ENCODE measurements at places on chromosomes 7 and 10.

DNA sequence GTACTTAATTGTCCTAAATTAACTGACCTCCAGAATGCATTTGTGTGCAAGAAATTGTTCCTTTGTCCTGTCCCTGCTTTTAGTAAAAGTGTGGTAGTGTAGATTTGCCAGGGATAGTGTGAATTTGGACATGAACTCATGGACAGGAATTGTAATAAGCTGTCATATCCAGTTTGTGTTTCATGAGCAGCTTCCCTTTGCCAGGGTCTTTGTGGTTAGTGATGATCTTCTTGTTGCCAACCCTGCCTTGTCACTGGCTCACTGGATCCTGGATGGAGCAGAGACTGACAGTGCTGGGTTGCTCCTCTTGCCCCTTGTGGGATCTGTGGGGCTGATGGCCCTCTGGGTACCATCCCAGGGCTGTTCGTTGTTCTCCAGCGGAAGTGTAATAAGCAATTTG is 110.1 kb downstream of the CCNY start:
- DNase-seq: no peak

- no peak for DNase-seq
Measured at GRCh38 chr10:70676511-70676910, 4.2 kb downstream of the ADAMTS14 start.

DNA sequence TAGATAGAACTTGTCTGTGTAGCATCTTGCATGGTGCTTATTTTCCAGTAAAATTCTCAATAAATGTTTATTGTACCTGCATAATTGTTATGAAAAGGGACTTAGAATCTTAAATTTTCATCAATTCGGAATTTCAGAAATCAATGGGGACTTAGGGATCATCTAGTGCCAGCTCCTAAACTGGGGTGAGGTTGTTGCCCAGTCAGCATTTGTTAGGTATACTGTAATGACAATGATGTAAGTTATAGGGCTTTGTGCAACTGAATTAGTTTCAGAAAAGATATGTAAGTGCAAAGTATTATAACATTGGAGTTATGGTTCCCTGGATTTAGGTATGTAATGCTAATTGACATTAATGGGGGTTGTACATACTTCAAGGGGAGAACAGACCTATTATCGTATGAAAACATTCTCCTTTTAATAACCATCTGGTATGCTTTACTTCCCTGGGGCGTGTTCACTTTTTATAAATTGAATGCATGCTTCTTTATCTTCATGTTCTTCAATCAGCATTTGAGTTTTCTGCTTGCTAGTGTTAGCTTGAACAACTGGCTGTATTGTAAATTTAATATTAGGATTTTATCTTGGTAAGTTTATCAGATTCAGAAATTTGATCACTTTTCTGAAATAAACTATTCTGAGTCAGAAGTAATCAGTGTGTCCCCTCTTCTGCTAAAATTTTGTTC is 270.3 kb downstream of the BBS9 start:
- no peak for DNase-seq

DNA sequence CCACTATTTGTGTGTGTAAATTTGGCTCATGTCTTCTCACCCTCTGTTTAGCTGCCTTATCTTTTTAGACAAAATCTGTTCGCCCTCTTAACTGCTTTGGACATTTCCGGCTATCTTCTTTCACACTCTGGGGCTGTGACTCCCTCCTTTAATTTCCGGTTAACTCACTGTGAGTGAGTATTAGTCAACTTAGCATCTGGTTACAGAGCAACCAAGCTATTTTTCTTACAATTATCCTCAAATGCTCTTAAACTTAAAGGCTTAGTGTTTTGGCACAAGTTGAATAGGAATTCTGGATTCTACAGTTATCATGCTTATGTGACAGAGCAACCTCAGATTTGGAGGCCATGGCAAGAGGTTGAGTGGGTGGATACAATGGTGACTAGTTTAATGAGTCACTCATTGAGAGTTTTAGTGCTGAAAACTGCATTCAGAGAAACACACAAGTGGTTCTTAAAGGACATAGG is 177.6 kb upstream of the SEMA3A start:
- peak; percentile 91 for DNase-seq

DNA sequence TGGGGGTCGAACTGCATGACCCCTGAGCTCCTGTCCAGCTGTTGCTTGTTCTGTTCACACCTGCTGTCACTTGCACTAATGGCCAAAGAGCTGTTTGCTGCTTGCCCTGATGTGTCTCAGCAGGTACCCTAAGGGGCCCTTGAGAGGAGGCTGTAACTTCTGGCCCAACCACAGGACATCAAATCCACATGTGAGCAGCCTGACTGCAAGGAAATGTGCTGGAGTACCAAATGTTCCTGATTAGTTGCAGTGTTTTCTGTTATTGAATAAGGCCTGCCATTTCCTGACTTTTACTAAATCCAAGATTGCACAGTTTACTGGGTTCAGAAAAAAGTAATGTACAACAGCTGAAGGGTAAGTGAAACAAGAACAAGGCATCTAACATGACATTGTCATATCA is 91.7 kb upstream of the IL6 start:
- no peak for DNase-seq

DNA sequence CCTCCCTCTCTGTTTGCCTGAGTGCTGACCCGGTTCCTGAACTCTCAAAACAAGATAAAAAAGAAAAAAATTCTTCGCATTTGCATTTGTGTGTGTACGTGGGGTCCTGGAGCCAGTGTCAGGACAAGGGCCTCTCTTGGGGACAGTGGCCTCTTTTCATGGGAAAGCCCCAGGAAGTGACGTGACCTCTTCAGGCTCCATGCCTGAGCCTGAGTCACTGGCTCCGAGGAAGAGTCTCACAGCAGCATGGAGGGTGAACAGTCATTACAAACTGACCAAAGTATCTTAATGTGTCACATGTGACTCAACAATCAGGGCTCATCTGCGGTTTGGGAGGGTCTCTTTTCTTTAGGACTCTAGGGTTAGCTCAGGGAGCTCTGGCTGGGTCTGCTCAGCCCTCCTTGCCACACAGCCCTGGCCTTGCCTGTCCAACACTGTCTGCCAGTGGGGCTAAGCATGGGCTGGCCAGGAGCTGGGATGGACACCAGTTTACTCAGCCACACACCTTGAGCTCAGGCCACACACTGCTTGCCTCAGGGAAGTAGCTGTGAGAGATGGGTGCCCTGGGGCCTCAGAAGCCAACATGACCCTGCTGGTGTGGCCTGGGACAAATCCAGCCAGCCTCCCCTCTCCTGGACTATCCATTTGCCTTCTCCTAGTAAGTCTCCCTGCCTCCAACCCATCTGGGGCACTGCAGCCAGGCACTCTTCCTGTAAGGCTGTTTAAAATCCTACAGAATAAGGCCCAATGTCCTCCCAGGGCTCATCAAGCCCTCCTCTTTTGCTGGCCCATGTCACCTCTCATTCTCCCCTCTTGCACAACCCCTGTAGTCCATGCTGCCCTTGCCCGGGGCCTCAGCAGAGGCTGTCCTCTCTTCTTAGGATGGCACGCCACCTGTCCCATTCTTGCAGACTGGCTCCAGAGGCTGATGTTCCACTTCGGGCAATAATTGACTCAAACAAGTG is 10.5 kb downstream of the TMEM273 start:
- peak; percentile 66 for DNase-seq

DNA sequence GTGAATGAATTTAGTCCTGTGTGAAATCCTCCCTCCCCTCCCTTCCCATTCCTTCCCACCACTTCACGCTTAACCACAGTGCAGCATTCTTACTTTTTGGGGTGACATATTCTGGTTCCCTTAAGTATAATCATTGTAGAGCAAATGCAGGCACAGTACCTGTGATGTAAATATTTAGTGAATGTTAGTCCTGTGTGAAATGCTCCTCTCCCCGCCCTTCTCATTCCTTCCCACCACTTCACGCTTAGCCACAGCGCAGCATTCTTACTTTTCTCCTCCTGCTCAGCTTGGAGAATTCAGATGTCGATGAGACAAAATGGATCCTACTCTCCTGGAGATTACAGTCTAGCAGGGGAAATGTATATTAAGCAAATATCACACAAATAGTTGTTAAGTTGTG is 258.8 kb downstream of the EXOC4 start:
- no peak for DNase-seq

DNA sequence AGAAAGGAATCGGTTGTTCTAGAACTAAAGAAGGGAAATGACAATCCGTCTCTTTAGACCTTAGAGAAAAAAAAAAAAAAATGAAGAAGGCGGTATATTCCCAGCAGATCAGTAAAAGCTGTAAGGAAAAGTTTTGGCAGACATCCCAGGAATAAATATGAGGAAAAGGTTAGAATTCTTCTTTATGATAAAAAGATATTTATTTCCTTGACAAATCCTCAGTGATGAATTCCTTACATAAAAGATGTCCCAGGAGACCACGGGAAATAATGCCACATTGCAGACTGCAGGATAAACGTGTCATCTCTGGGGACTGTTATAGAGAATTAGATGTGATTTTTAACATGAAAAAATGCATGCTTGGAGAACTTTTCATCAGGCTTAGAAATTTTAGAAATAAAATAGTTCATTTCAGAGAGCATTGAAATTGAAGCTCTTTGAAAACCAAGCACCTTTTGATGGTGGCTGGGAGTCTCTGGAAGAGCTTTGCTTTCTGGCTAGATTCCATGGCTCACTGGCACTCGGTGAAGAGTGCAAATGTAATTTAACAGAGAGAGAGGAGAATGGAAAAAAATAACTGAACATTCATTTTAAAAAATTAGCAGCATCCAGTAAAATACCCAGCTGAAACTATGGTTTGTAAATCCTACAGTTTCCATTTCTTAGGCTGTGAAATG is 98.2 kb downstream of the PRPF18 start:
- DNase-seq: no peak

DNA sequence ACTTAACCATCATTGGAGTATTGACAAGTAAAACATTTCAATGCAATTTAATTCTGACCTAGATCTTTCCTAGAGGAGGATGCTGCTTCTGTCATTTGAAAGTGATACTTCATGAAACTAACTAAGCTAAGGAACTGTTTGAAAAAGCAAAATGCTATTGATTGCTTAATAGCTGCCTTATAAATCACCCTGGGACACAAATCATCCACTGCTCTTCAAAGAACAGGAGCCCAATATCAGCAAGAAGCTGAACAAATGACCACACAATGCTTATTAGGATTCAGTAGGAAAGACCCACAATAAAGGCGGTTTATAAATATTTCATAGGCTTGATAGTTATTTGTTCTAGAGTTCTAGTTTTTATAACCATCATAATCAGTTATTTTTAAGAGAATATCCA is 216.3 kb downstream of the TEX36 start:
- no peak for DNase-seq

DNA sequence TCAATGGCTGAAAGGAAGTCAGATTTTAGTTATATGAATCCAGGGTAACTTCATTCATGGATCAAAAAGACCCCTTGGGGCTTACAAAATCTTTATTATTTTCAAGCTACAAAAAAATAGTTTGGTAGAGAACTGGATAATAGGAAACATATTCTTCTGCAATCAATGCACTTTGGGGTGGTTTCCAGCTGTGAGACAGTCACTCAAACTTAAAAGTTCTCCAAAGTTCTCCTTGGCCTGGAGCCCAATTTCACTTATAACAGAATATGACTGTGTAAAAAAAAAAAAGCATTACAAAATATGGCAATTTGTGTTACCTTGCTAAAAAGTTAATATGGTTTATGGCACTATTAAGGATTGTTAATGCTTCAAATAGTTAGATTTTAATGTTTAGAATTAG is 255.5 kb downstream of the AGMO start:
- DNase-seq: no peak

- DNase-seq: no peak
Measured at GRCh38 chr10:50997461-50997860, 76.8 kb upstream of the PRKG1 start.

DNA sequence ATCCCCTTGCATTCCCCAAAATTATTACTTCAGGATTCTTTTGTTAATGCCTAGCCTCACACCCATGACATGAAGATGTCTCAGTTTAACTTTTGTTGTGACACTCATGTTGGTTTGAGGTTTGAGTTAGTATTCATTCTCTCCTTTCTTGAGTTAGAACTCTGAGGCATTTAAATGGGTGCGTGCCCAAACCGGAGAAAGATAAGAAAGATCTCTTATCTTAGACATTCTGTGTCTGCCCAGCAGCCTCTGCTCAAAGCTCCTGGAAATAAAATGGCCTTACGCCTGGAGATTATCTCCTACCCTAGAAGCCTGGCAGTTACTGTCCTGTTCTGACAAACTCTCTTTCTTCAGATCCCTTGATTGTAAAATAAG is 26.3 kb downstream of the WBP1L start:
- no peak for DNase-seq

- DNase-seq: no peak
Measured at GRCh38 chr7:40775877-40776276, 641.1 kb downstream of the SUGCT start.

DNA sequence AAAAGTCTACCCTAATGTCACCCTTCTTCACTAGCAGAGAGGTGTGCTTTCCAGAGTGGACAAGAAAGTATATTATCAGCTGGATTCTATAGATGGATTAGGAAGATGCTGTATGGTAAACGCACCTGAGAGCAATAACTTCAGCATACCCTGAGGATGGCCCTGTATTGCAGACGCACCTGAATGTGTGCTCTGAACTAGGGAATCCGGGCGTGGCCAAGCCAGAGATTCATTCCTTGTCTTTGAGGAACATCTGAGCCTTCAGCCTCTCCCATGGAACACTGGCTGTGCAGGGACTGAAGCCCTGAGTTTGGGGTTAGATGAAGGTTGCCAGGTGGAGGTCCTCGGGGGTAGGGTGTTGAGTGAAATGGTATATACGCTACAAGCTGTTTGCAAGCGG is 66.2 kb upstream of the NFE2L3 start:
- DNase-seq: no peak

DNA sequence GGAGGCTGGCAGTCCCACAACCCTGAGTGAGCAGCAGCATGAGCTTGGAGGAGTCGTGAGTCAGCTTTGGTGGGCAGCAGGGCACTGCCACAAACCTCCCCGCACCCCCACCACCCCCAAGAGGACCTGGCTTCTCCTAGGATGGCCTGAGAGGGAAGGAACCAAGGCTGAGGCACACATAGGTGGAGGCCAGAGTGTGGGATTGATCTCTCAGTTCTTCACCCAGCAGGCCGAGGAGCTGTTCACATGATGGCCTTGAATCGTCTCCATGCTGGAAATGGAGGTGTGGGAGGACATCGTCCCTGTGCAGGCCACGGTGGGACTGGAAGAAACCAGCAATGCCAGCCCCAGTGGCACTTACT is 17.4 kb upstream of the GDF10 start:
- no peak for DNase-seq

DNA sequence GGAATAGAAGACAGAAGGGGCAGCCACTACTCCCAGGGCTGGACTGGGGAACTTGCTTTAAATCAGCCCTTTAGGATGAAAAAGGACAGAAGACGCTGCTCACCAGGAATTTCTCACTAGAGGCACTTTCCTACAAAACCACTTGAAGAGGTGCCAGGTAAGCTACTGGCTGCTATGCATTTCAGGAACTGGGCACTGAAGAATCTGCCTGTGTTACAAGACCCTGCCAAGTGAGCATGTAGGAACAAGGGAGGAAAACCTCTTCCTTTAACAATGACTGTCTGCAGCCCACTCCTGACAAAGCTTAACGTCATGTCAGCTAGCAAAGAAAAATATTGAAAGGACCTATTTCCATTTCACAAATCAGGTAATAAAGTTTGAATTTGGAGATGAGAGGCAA is 5.8 kb upstream of the AGMO start:
- no peak for DNase-seq

- DNase-seq: no peak
Measured at GRCh38 chr10:118101501-118101900, 54.8 kb upstream of the RAB11FIP2 start.

Measured in skeletal muscle cell (primary cell).